ENCODE measurements at places on chromosomes 4 and X.
A peak's percentile ranks its signal among the peaks of the same experiment; 100 is the strongest.

DNA sequence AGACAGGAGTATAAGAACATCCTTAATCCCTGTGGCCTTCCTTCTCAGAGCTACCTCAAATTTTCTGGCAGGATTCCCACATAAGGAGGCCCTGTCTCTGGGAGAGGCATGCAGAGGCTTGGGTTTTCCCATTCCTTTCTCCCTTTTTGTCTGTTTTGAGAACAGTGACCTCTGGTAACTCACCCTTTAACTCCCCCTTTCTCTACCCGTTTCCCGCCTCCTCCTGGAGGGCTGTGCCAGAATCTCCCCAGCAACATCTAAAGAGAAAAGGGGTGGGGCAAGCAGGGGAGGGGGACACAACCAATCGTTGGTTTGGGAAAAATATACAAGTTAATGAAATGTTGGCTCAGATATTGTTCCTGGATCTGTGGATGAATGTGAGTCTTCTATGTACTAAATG is 303.7 kb upstream of the IRS4 start:
- DNase-seq, result no peak

GRCh38 chr4:68570122-68570507 is 6.0 kb downstream of the UGT2B17 start:
- DNase-seq, result no peak

GRCh38 chrX:135396109-135396508 is 25.6 kb upstream of the SMIM10L2A start:
- DNase-seq, result peak; percentile 1

GRCh38 chr4:139863531-139863930 is 197.9 kb downstream of the MGST2 start:
- no peak for DNase-seq

DNA sequence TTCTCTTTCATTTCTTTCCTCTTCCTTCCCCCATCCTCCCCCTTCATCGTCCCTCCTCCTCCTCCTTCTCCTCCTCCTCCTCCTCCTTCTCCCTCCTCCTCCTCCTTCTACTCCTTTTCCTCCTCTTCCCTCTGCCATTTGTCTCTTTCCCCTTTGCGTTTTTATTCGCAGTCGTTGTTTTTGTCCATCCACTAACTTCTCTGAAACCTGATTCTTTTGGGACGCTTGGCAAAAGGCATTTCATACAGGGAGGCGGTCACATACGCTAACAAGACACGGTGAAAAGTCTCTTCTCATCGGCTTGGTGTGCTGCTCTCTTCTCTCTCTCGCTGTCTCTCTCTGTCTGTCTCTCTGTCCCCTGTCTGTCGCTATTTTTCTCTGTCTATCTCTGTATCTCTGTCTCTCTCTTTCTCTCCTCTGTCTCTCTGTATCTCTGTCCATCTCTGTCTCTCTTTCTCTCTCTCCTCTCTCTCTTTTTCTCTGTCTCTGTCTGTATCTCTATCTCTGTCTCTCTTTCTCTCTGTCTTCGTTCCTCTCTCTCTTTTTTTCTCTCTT is 5.4 kb upstream of the SHOX start:
- DNase-seq, result peak; percentile 97

DNA sequence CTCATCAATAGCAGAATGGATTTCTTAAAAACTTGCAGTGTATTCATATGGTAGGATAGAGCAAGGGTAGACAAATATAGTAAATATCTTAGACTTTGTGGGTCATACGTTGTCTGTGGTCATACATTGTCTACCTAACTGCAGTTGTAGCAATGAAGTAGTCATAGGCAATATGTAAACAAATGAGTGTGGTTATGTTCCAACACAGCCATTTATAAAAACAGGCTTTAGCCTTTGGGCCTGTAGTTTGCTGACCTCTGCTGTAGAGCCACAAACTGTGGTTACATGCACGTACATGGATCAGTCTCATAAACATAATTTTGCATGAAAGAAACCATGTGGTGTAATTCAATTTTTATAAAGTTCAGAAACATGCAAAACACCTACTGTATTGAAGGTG is 98.9 kb downstream of the LARP1B start:
- peak; percentile 55 for DNase-seq

GRCh38 chrX:133391111-133391510 is 24.2 kb downstream of the GPC4 start:
- no peak for DNase-seq

- DNase-seq, result no peak
Measured at GRCh38 chrX:40437348-40437747, 143.4 kb upstream of the ATP6AP2 start.

Measured in EH (cell line).